ENCODE measurements at places on chromosomes 5 and 9.
A peak's percentile ranks its signal among the peaks of the same experiment; 100 is the strongest.

DNA sequence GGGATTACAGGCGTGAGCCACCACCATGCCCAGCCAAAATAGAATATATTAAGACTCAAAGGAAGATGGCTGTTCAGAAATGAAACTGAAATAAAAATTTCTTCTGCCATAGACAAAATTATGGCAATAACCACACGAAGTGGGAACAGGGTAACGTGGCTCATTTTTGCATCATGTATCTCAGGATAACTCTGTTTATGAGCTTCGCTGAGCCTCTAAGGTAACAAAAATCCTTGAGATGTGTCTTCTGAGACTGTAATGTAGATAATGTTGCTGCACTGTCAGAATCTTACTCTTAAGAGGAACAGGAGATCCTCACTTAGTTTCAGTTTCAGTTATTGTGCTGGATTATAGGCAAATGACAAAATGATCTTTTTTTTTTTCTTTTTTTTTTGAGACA, 153.8 kb downstream of the GOLPH3 start:
- peaks cover 2% of the 10 kb centered on the region for H3K27me3 ChIP-seq
- H3K4me1 ChIP-seq = peaks cover 46% of the 10 kb centered on the region
- no peak overlapping the region for H3K27ac ChIP-seq
- peaks cover 16% of the 10 kb centered on the region for H3K36me3 ChIP-seq

DNA sequence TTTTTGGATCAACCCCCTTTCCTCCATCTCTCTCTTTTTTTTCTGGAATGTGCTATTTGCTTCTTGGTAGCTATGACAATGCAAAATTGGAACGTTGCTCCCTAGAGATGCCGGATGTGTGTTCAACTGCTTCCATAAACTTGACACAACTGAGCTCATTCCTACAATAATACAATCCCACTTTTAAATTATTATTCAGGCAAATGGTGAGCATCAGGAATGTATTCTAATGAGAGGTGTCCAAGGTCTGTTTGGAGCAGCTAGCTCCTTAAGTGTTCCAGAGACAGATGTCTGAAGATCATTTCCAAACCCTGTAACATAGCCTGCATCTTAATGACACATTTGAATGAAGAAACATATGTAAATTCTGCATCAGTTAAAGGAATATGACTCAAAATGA, 518.4 kb downstream of the TAF11L14 start:
- no peak overlapping the region for H3K27ac ChIP-seq
- no peak for DNase-seq
- H3K4me1 ChIP-seq = peaks cover 3% of the 10 kb centered on the region

- peaks cover 5% of the 10 kb centered on the region for H3K4me1 ChIP-seq
- peaks cover 5% of the 10 kb centered on the region for H3K36me3 ChIP-seq
- H3K4me3 ChIP-seq = no peak overlapping the region
- DNase-seq = peak; percentile 43
Observed at GRCh38 chr5:95892784-95893354, 68.8 kb downstream of the ELL2 start.

DNA sequence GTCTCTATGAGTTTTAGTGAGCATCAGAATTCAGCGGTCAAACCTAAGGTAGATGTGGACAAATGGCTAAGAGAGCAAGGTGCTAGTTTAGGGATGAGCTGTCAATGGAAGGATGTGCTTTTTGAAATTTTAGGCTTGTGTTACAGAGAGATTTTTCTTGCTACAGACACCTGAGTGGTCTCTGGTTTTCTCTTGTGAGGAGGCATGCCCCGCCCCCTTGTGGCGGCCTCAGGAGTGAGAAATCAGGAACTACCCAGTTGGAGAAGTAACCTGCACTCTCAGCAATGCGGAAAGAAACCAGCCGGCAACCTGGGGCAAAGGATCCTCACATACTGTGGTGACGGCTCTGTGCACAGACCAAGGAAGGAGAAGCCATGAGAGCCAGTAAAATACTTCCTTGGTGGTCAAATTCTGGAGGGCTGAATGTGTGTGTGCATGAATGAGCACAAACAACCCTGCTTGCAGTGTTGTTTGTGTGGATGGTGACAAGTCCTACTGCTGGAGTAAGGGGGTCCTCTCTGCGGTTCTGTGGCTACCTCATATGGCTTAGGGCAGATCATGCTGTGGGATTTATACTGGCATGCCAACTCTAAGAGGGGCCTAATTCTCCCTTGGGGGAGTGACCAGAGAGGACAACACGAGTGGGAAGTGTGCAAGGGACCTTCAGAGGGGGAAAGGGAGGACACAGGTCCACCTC, 16.7 kb upstream of the HSD17B4 start:
- H3K27me3 ChIP-seq = peaks cover 1% of the 10 kb centered on the region
- H3K4me3 ChIP-seq = no peak overlapping the region
- DNase-seq = peak; percentile 61
- H3K36me3 ChIP-seq = peaks cover 5% of the 10 kb centered on the region
- peaks cover 4% of the 10 kb centered on the region for H3K4me1 ChIP-seq

GRCh38 chr9:136342181-136343120, 15.1 kb downstream of the GPSM1 start:
- H3K4me1 ChIP-seq = no peaks in the 10 kb centered on the region
- H3K27me3 ChIP-seq = peaks cover 4% of the 10 kb centered on the region
- peak; percentile 87 for DNase-seq
- no peaks in the 10 kb centered on the region for H3K36me3 ChIP-seq
- H3K27ac ChIP-seq = no peak overlapping the region
